ENCODE measurements at places on chromosomes 1 and 21. TPM values are rescaled to one million over a fixed set of nuclear protein-coding genes. Genes with fewer than 3 reads are reported as not detected.

DNA sequence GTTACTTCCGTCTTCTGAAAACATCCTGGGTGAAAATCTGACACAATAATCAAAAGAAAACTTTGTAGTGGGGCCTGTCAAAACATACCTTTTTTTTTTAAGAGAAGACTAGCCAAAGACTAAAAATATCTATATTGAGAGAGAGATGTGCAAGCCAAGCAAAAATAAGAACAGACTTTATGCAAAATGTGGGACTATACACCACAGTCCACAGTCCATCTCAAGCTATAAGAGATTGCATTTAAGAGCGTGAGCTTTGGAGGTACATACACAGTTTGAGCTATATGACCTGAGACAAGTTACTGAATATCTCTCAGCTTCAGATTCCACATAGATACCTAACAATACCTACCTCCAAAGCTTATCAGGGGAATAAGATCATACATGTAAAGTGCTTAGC, 64.9 kb upstream of the DYNLT5 start:
- no peaks in the 10 kb centered on the region for H3K4me1 ChIP-seq
- no peak overlapping the region for H3K27ac ChIP-seq
- no peaks in the 10 kb centered on the region for H3K27me3 ChIP-seq
- H3K4me3 ChIP-seq = no peak overlapping the region

GRCh38 chr1:184080309-184080708, 28.8 kb downstream of the TSEN15 start:
- H3K36me3 ChIP-seq = peaks cover 8% of the 10 kb centered on the region
- no peak for DNase-seq
- peaks cover 11% of the 10 kb centered on the region for H3K4me1 ChIP-seq

GRCh38 chr1:94737124-94737998, 82.8 kb upstream of the SLC44A3 start:
- H3K27me3 ChIP-seq = peaks cover 9% of the 10 kb centered on the region
- no peaks in the 10 kb centered on the region for H3K36me3 ChIP-seq
- no peak for DNase-seq

- H3K36me3 ChIP-seq = no peaks in the 10 kb centered on the region
- H3K27ac ChIP-seq = no peak overlapping the region
- H3K4me1 ChIP-seq = no peaks in the 10 kb centered on the region
- no peak for DNase-seq
- H3K4me3 ChIP-seq = no peak overlapping the region
Measured at GRCh38 chr1:170215072-170215885, 69.5 kb downstream of the NTMT2 start.

DNA sequence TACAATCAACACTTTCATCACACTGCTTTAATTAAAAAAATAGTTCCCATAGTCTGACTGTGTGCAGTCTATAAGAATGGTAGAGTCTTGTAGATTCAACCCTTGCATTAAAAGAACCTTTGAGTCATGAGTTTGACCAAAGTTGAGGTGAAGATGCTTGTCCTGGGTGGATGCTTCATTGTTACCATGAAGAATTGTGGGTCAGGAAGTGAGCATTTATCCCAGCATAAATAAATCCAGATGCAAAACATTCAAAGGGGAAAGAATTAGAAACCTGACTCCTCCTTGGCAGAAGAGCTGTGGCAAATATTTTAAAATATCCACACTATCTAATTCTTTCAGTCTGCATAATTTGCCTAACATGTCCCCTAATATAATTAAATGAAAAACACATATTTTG, 72.9 kb upstream of the SPAG17 start:
- DNase-seq = no peak
- H3K27me3 ChIP-seq = peaks cover 4% of the 10 kb centered on the region
- no peak overlapping the region for H3K27ac ChIP-seq
- no peaks in the 10 kb centered on the region for H3K4me1 ChIP-seq
- no peak overlapping the region for H3K4me3 ChIP-seq

- H3K27me3 ChIP-seq = peaks cover 4% of the 10 kb centered on the region
- H3K4me1 ChIP-seq = no peaks in the 10 kb centered on the region
- no peak for DNase-seq
- H3K27ac ChIP-seq = no peak overlapping the region
- no peak overlapping the region for H3K4me3 ChIP-seq
- no peaks in the 10 kb centered on the region for H3K36me3 ChIP-seq
Measured at GRCh38 chr1:14815175-14815877, 216.8 kb downstream of the KAZN start.

DNA sequence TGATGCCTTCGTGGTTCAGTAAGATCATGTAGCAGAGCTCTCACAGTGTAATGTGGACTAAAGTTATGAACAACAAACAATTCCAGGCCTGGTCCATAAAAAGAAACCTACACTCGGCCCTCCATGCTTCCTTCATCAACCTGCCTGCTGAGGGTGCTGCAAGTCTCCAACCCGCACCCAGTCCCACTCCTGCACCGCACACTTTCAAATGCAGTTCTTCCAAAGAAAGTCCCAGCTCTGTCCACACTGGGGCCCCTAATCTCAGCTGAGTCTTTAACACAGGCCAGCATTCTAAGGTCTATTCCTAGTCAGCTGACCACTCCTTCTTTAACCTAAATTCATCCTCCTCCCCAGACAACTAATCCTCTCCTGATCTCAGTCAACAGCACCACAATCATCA, 71.5 kb upstream of the NR5A2 start:
- no peak overlapping the region for H3K4me3 ChIP-seq
- peaks cover 10% of the 10 kb centered on the region for H3K27me3 ChIP-seq
- H3K27ac ChIP-seq = no peak overlapping the region
- no peaks in the 10 kb centered on the region for H3K36me3 ChIP-seq
- DNase-seq = no peak

GRCh38 chr1:212161231-212161781, 123.9 kb upstream of the PPP2R5A start:
- no peak overlapping the region for H3K27ac ChIP-seq
- DNase-seq = no peak
- no peak overlapping the region for H3K4me3 ChIP-seq
- no peaks in the 10 kb centered on the region for H3K36me3 ChIP-seq
- H3K27me3 ChIP-seq = no peaks in the 10 kb centered on the region

DNA sequence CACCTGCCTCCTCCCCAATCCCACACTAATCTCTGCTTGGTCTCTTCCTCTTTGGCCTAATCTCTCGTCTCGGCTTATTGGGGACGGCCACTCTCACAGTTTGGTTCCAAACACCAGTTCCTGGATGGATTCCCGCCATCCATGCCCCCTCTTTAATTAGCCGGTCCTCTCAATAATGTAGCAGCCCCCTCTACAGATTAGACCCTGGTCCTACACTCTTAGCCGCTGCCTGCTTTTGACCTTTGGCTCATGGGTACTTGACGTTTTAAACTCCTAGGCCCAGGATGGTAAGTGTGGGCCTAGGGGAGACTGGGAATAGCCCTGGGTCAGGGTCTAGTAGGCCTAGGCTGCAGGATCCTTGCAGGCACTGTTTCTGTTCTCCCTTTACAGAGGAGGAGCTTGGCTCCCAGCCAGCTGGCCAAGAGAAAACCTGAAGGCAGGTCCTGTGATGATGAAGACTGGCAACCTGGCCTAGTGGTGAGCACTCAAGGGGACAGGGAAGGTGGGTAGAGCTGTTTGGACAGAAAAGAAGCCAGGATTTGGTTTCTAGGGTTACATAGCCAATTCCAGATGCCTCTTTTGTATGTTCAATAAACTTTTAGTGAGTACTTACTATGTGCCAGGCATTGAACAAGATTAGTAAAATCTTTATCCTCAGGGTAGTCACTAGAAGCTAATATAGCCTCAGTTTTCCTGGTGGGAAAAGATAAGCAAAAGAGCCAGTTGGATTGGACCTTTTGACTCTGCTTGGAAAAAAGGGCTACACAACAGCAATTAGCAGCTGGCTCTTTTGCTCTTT, 758 bp downstream of the RAD54L start:
- no peaks in the 10 kb centered on the region for H3K36me3 ChIP-seq
- peaks cover 15% of the 10 kb centered on the region for H3K4me1 ChIP-seq

DNA sequence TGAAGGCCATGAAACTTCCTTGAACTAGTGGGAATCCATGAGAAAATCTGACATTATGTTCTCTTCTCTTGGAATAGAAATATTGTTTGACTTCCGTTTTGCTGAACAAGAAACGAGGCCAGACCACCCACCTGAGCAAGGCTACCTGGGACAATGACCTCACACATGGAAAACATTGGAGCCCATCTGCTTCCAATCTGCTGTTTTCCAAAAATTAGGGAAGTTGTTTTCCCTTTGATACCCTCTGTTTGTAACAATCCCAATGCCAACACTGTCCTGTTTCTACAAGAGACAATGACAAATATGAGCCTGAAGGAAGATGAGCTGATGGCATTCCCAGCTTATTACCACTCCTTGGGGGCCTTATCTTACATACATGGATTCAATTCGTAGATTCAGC, 29.4 kb downstream of the OR2C3 start:
- H3K4me3 ChIP-seq = no peak overlapping the region
- no peaks in the 10 kb centered on the region for H3K4me1 ChIP-seq
- no peak for DNase-seq

GRCh38 chr1:7657287-7658016, 113.6 kb upstream of the VAMP3 start:
- H3K27ac ChIP-seq = no peak overlapping the region
- peaks cover 5% of the 10 kb centered on the region for H3K27me3 ChIP-seq
- DNase-seq = no peak
- H3K36me3 ChIP-seq = no peaks in the 10 kb centered on the region
- H3K4me1 ChIP-seq = no peaks in the 10 kb centered on the region

DNA sequence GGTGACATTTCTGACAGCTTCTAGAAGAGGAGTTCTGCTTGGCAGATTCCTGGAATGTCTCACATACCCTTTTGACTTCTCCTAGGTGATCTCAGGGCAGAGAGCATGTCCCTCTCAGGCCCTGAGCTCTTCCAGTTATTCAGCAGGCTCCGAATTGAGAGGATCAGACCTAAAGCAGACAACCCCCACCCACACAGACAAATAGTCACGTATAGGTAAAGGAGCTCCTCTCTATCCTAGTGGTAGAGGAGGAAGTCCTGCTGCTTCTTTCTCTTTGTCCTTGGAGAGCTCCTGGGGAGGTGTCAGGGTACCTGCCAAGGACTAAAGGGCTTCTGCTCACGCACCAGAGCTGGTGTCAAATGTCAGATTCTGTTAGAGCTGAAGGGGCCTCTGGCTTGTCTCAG, 128.1 kb downstream of the IER5 start:
- no peaks in the 10 kb centered on the region for H3K27me3 ChIP-seq
- H3K36me3 ChIP-seq = no peaks in the 10 kb centered on the region
- H3K4me1 ChIP-seq = no peaks in the 10 kb centered on the region
- H3K27ac ChIP-seq = no peak overlapping the region
- H3K4me3 ChIP-seq = no peak overlapping the region

GRCh38 chr1:154403261-154403943, 1.7 kb upstream of the IL6R start:
- no peaks in the 10 kb centered on the region for H3K36me3 ChIP-seq
- peaks cover 25% of the 10 kb centered on the region for H3K27me3 ChIP-seq
- H3K4me1 ChIP-seq = peaks cover 44% of the 10 kb centered on the region
- peak overlapping the region; percentile 64 for H3K4me3 ChIP-seq
- peak overlapping the region; percentile 61 for H3K27ac ChIP-seq

DNA sequence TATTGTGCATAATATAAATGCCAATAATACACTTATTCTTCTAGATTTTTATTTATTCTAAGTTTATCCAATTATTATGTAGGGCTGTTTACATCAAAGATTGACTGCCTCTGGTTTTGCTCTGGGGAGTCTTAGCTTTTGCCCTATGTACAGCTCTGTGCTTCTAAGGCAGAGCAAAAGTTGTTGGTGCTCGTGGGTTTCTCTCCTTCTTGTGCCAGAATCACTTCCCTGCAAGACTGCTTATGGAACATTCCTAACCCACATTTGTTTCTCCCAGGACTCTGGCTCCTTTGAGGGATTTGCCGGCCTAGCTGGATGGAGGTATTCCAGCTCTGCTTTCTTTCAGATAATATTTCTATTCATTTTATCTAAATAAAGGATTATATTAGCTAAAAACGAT, 849.1 kb downstream of the USP25 start:
- H3K27me3 ChIP-seq = no peaks in the 10 kb centered on the region
- no peak for DNase-seq
- no peak overlapping the region for H3K27ac ChIP-seq
- H3K36me3 ChIP-seq = peaks cover 3% of the 10 kb centered on the region
- no peak overlapping the region for H3K4me3 ChIP-seq
- no peaks in the 10 kb centered on the region for H3K4me1 ChIP-seq

DNA sequence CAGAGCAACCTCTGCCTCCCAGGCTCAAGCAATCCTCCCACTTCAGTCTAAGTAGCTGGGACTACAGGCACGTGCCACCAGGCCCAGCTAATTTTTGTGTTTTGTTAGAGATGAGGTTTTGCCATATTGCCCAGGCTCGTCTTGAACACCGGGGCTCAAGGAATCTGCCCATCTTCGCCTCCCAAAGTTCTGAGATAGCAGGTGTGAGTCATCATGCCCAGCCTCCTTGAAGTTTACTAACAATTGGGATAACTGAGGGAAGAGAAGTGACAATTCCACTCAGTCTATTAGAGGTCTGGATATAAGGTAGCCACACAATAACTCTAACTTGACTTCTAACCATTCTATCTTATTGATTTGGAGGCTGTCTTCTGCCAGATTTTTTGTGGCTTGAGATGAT, 6.3 kb upstream of the RCC1 start:
- peaks cover 12% of the 10 kb centered on the region for H3K36me3 ChIP-seq
- H3K27ac ChIP-seq = no peak overlapping the region
- H3K4me3 ChIP-seq = no peak overlapping the region
- no peaks in the 10 kb centered on the region for H3K27me3 ChIP-seq

DNA sequence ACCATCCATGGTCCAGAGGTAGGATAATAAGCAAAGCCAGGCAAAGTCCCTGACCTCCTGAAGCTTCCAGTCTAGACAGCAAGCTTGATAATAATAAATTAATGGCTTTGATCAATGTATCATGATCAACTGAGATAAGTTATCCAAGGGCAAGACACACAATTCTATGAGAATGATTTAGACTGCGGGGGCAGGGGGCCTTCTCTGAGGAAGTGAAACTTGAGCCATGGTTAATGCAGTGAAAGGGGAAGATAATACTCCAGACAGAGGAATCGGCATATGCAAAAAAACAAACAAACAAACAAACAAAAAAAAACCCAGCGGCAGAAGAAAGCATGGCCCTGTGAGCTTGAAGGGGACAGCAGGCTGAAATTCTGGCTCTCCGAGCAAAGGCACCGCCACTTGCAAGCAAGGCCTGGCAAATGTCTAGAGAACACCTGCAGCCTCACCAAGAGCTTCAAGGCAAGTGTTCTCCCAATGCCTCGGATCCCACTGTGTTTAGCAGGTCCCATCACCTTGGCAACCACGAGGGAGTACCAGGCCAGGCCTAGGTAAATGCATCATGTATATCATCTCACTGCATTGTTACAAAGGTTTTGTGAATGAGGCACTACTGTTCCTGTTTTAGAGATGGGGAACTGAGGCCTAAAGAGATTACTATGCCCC, 24.9 kb downstream of the CSMD2 start:
- H3K27ac ChIP-seq = no peak overlapping the region
- H3K36me3 ChIP-seq = no peaks in the 10 kb centered on the region
- no peaks in the 10 kb centered on the region for H3K4me1 ChIP-seq
- DNase-seq = no peak
- H3K27me3 ChIP-seq = peaks cover 8% of the 10 kb centered on the region
- no peak overlapping the region for H3K4me3 ChIP-seq

Gene LEMD1
- polyA plus RNA-seq = not detected

Gene NBPF6
- polyA plus RNA-seq = not detected

Gene TMPRSS2
- not detected for polyA plus RNA-seq

Gene LYPD8
- polyA plus RNA-seq = not detected

Gene KDF1
- polyA plus RNA-seq = not detected

Gene HP1BP3
- polyA plus RNA-seq = 160 TPM

Gene SH3D21
- not detected for polyA plus RNA-seq

Gene SLAMF8
- 17.1 TPM for polyA plus RNA-seq

Gene LCE6A
- not detected for polyA plus RNA-seq
